NCI-H1105 treated with DMSO at 0.1 percent for 48 hours (cell line): ENCODE measurements at places on chromosomes 7 and 10.

- DNase-seq: no peak
Measured at GRCh38 chr10:71933651-71934050, 30.5 kb upstream of the CHST3 start.

DNA sequence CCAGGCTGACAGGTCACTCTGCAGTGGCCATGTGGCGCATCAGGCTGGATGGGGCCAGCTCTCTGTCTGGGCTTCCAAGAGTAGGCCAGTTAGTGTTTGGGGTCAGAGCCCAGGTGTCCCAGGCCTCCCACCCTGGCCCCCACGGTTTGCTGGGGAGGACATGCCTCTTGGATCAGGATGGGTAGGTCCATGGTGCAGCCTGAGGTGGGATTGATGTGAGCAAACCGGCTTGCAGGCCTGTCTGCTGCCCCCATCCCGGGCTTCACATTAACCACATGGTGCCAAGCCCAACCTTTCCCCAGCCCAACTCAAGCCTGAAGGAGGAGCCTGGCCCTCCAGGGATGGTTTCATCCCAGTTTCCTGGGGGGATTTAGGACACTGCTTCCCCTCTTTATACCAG, 39.2 kb downstream of the LDB3 start:
- DNase-seq: no peak

GRCh38 chr7:131546583-131547141, 9.8 kb downstream of the PODXL start:
- DNase-seq: no peak

GRCh38 chr7:25846722-25847121, 305.3 kb upstream of the NFE2L3 start:
- peak; percentile 83 for DNase-seq

DNA sequence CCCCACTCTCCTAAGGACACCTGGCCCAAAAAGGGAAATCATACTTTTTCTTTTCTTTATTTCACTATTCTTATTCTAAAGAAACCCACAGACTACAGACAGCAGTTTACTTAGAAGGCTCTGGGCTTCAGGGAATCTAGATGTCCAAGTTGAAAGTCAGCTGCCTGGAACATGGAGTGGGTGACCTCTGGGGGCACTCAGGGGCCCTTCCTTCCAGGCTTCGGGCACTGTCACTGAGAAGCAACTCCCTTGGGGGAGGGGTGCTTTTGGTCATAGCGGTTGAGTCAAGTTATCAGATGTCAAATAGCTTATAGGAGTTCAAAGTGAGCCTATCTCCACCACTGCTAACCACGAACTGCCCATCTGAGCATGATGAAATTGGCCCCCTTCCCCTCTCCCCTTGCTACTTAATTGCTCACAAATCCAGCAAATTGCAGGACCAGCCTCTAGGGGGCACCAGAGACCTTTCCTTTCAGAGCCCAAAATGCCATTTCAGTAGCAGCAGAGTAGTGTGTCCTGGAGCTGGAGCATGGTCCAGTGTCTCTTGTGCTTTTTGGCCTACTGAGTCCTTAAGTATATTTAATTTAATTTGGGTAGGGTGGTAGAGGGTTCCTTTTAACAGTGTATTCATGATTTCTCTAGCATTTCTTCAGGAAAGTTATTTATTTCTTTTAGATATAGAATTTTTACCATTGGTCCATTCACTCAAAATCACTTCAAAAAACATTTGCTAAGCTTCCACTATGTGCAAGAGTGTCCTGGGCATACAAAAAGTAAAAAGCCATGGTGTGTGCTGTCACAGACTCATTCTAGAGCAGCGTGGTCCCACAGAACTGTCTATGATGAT, 463.8 kb downstream of the KCNMA1 start:
- DNase-seq: peak; percentile 47

- DNase-seq: no peak
Measured at GRCh38 chr10:56943221-56943755, 582.2 kb upstream of the ZWINT start.

DNA sequence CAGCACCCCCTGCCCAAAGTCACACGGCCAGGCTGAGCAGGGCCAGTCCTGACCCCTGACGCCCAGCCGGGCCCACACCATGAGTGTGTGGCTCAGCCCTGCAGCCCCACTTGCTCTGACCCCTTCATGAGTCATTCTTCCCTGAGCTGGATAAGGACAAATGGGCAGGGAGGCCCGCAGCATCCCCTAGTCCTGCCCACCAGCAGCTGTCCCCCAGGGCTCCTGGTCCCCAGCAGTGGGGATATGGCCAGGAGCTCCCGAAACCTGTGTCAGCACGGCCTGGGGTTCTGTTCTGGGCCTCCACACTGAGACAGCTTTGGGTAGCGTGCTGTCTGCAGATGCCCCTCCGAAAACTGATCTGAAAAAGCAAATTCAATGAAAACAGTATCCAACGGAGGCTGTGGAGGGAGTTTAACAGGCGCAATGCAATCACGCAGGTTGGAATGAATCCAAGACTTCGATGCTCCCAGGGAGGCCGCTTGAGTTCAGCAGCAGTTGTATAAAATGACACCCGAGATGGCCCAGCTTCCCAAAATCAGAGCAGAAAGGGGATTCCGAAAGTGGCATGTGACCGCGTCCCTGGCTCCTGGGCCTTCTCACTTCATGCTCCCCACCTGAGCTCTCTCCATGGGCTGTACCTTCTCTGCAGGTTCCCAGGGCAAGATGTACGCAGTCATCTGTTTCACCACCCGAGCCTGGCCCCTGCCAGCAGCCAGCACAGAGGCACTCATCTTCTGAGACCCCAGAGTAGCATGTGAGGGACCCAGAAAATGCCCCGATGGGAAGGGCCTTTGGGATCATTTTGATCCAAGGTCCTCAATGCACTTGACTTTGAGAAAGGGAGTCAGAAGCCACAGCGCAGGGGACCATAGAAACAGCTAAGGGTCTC, 214.1 kb downstream of the USP6NL start:
- no peak for DNase-seq

GRCh38 chr7:81299711-81300110, 380.9 kb upstream of the SEMA3C start:
- no peak for DNase-seq

DNA sequence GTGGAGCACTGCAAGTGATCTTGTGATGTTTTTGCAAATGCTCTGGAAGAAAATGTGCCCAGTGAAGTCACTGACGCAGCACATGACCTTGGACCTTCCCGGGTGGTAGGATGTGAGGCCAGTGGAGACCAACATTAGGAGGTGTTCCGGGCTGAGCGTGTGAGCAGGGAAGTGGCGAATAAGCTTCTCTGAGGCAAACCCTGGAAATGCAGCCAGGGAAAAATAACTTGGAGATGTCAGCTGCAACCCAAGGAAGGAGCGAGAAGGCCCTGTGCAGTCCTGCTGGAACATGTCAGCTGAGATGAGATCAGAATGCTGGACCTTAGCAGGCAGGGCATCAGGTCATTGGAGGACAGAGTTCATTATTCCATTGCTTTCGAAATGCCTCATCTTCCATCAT, 18.6 kb upstream of the SDK1 start:
- DNase-seq: no peak

- DNase-seq: no peak
Measured at GRCh38 chr10:33111488-33112051, 153.5 kb upstream of the ITGB1 start.

- no peak for DNase-seq
Measured at GRCh38 chr10:3955955-3956617, 171.1 kb upstream of the KLF6 start.

DNA sequence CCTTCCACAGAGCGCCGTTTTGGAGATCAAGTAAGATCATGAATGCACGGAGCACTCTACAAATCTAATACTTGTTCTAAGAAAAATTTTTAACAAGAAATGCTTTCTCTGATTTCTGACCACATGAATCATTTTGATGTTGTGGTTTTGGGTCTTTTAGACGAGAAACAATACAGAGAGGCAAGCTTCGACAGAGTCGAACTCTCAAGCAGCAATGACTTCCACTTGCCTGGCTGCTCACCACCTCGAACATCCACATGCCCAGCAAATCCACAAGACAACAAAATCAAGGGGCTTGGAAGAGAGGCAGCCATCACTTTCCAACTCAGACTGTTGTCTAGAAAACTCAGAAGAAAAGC, 69.4 kb upstream of the GSDME start:
- no peak for DNase-seq

GRCh38 chr7:105934572-105935185, 28.4 kb upstream of the CDHR3 start:
- DNase-seq: peak; percentile 62

DNA sequence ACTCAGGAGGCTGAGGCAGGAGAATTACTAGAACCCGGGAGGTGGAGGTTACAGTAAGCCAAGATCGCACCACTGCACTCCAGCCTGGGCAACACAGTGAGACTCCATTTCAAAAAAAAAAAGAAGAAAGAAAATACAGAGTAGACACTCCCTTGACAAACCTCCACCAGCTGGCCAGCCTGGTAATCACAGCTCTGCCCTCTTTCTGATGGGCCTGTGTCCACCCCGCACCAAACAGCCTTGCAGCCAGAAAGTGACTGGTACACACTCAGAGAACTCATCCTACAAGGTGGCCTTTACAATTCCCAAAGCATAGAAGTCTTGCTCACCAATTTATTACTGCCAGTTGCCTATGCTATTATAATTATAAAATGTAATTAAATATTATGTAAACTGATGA, 66.6 kb downstream of the COBL start:
- no peak for DNase-seq

DNA sequence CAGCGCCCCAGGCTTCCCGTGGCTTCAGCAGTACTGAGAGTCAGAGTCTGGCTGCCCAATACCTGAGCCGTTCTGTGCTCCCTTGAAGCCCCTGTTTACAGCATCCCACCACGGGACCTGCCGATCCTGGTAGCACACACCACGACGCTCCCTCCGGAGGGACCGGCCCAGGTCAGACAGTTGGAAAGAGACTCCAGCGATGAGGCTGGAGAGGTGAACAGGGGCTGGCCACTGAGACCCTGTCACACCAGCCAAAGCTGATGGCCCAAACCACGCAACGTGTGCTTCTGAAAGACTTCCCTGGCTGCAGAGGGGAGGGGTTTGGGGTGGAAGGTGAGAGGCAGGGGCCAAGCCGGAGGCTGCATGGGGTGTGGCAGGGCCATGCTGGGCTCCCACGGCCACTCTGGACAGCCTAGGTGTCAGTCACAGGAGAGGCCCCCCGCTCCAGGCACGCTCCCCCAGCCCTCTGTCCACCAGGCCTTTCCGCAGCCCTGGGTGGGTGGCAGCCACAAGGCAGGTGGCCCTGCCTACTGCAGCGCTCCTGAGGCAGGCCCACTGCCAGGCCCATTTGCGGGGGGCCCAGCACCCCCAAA, 140.2 kb upstream of the CHST15 start:
- no peak for DNase-seq

GRCh38 chr7:63931057-63931600, 67.5 kb upstream of the ZNF722 start:
- no peak for DNase-seq

- peak; percentile 10 for DNase-seq
Measured at GRCh38 chr7:4882169-4883032, 1.1 kb downstream of the RADIL start.

DNA sequence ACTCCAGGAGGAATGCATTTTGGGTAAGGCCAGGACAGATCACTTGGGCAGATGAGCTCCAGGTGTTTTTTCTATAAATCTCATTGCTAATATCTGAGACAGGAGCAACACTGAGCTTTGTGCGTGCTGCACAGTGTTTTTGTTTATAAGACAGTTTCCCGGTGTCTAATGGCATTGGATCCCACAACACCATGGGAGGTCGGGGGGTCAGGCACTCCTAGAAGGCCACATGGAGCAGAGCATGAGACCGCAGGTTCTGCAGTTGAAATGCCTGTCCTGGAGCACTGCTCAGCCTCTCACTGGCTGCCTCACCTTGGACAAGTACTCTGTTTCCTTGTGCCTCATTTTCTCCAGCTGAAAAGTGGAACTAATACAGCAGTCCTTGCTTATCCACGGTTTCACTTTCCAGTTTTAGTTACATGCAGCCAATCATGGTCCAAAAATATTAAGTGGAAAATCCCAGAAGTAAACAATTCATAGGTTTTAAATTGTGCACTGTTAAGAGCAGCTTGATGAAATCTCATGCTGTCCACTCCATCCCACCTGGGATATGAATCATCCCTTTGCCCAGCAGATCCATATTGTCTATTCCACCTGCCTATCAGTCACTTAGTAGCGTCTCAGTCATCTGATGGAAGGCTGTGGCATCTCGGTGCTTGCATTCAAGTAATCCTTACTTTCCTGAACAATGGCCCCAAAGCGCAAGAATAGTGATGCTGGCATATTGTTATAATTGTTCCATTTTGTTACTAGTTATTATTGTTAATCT, 35.2 kb downstream of the ATXN7L1 start:
- no peak for DNase-seq

- no peak for DNase-seq
Measured at GRCh38 chr10:538895-539294, 150.6 kb downstream of the DIP2C start.
